ENCODE measurements at places on chromosomes 3 and 15.

DNA sequence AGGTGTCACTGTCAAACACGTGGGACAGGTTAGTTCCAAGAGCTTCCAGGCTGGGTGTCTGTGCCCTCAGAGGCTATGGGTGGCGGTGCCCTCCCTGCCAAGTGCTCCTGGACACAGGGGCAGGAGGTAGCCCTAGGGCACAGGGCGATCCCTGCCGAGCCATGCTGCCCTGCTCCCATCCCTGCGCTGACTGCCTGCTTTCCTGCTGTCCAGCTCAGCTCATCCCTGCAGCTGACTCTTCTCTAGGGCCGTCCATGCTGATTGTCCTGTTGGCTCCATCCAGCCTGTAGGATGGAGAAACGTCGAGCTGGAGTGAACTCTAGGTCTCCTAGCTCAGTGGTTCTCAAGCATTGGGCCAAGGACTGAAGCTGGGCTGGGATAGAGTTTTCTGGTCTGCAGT, 3.7 kb downstream of the PDIA5 start:
- no peak for DNase-seq

GRCh38 chr15:101276501-101277037, 716 bp downstream of the SELENOS start:
- DNase-seq = no peak

DNA sequence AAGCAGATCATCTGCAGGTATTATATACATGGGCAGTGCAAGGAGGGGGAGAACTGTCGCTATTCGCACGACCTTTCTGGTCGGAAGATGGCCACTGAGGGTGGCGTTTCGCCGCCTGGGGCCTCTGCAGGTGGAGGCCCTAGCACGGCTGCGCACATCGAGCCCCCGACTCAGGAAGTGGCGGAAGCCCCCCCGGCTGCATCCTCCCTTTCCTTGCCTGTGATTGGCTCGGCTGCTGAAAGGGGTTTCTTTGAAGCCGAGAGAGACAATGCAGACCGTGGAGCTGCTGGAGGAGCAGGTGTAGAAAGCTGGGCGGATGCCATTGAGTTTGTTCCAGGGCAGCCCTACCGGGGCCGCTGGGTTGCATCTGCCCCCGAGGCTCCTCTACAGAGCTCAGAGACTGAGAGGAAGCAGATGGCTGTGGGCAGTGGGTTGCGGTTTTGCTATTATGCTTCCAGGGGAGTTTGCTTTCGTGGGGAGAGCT, 639 bp downstream of the MKRN3 start:
- no peak for DNase-seq

- DNase-seq = no peak
Observed at GRCh38 chr3:110456438-110457138, 615.0 kb upstream of the NECTIN3 start.

GRCh38 chr15:42070279-42070975, 23.9 kb downstream of the PLA2G4D start:
- no peak for DNase-seq

DNA sequence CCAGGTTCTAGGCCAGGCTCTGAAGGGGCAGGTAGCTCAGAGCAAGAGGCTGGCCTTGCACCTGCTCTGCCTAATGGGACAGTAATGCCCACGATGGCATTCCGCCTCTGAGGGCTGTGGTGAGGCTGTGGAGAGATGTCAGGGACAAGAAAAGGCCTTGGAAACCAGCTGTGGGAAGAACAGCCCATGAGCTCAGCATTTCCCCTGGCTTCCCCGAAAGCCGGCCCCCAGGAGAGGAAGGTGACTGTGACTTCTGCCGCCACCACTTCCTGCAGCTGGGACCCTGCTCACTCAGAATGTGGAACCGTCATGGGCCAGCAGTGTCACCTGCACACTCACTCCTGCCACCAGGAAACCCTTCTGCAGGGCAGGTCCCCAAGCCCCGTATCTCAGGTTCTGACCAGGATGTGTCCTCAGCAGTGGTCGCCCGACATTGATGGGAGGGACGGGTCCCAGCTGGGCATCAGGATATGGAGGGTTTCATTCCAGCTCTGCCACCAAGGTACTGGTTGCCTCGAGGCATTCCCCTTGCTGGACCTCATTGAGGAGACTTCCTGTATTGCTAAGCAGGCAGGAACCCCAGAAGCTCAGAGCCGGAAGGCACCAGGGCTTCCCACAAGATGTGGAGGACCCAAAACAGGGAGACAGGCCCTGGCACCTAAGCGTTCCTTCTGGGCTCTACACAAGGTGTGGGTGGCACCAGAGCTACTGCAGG, 30.7 kb downstream of the SEMA7A start:
- no peak for DNase-seq

- DNase-seq = no peak
Observed at GRCh38 chr3:129441215-129441614, 1.2 kb downstream of the IFT122 start.

GRCh38 chr3:68931406-68932149, 769 bp downstream of the TAFA4 start:
- no peak for DNase-seq

GRCh38 chr3:39378088-39378487, 5.1 kb upstream of the SLC25A38 start:
- no peak for DNase-seq

DNA sequence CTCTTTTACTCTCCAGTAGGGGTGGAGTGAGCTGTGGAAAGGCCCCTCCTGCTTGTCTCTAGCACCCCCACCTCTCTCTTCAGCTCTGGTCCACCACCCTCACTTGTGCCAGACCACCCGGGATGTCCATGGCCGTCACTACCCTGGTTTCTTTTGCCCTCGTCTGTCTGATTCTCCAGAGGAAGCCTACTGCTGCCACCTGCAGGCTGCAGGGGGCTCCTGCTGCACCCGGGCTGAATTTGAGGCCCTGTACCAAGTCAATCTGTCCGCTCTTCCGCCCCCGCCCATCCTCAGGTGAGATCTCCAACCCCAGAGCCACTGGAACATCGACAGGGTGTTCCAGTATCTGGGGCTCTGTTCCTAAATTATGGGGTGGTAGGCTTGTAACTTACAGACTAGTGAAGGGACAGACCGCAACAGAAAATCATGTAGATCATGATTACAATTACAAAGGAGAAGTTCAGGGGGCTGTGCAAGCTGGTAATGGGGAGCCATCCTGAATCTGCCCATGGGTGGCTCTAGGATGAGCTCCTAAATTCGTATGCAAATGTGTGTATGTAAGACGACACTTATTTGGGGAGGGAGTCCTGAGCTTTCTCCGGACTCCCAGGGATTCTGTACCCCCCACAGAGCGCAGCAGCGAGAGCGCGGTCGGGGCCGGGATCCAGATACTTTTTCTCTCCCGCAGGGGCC, 683 bp upstream of the UNC45A start:
- peak; percentile 63 for DNase-seq

GRCh38 chr15:84731774-84732173, 15.8 kb upstream of the SEC11A start:
- no peak for DNase-seq

GRCh38 chr3:155485897-155486296, 192.4 kb upstream of the STRIT1 start:
- DNase-seq = no peak

DNA sequence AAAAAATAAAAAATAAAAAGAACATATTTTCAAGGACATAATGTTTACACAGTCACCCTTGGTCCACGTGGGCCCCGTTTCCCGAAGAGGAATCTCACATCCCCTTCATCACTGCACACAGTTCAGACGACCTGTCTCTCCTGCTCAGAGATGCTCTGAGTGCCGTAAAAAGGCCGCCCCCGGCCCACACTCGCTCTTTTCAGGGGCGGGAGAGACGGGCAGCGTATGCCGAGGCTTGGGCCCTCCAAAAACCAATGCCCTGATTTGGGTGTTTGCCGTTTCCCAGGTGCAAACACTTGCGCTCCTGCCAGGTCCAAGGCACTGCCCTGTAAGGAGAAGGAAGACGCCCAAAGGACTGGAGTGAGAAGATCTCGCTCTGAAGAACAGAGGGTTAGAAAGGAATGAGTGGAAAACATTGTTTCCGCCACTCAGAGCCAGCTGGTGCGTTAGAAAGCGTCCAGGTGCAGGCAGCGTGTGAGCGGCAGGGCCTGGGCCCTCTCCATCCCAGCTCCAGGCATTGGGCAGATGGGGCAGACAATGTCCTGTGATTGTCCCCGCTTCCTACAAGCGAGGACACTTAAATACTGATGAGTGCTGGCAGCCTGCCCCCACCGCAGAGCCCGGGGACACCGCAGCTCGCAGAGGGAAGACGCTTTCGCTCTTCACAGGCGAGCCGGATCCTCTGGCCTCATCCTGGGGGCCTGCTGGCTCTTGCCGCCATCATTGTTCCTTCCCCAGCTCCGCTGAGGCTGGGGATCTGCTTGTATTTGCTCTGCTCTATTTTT, 53.2 kb downstream of the NIPA2 start:
- no peak for DNase-seq

DNA sequence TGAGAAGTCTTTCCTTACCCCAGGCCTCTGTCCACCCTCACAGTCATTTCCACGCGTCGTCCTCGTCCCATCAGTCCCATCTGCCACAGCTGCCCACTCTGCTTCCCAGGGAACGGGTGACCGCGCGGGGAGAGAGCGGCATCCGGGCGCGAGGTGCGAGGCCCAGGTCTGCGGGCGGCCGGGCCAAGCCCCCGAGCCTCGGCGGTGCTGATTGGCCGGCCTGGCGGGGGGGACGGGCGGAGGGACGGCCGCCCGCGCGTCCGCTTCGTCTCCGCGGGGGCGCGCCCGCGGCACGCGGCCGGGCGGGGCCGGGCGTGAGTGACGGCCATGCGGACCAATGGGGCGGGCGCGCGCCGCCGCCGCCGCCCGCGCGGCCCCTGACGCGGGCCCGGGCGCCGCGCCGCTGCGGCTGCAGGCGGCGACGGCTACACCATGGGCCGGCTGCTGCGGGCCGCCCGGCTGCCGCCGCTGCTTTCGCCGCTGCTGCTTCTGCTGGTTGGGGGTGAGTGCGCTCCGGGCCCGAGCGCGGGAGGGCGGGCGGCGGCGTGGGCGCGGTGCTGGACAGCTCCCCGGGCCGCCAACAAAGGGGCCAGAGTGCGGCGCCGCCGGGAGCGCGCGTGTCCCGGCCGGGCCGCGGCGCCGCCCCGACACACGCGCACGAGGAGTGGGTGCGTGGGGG, at the start of gene PODXL2:
PODXL2 (plus strand) TSS at position 398 of the 679 bp plus-strand sequence; CDS start at position 433, 35 bp downstream.
- DNase-seq = no peak

DNA sequence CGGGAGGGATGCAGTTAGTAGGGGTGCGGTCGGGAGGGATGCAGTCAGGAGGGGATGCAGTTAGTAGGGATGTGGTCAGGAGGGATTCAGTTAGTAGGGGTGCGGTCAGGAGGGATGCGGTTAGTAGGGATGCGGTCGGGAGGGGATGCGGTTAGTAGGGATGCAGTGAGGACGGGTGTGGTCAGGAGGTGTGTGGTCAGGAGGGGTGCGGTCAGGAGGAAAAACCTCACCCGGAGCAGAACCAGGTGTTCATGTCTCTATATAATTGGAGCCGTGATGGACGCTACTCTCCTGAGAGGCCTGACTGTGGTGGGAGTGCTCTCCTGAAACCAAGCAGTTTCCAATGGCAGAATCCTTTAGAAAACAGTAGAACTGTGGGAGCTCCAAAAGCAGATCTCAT, 95.8 kb downstream of the BDH1 start:
- no peak for DNase-seq

- no peak for DNase-seq
Observed at GRCh38 chr3:188916934-188917401, 254.8 kb upstream of the TPRG1 start.

GRCh38 chr3:77825001-77825827, 785.3 kb downstream of the ROBO2 start:
- DNase-seq = no peak

DNA sequence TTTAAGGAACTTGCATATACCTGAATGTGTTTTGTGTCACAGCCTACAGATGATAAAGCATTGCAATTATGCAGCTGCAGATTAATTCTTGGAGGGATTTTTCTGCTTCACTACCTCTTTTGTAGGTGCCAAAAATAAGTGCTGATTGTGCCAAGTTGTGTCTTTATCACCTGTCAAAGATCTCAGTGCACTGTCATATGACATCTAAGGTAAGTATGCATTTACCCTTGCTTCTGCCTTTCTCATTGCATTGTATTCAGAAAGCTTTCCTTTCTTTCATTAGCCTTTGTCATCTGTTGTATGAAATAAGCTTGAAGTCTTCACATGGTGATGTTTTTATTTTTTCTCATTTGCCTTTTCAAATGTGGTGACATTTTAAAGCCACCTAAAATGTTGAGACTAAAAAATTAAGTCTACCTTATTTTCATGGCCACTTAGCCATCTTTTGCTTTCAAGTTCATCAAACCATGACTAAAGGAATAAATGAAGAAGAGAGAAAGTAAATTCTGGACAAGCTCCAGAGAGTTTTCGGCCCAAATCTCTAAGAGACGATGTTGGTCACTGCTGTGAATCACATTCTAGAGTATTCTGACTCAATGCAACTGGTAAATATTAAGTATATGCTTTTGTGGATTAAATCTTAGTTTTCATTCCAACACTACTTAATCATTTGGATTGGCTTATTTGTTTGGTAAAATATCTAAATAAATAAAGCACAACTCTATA, 381.8 kb upstream of the EPHA3 start:
- no peak for DNase-seq

GRCh38 chr3:149128821-149129220, 617 bp upstream of the HPS3 start:
- no peak for DNase-seq

DNA sequence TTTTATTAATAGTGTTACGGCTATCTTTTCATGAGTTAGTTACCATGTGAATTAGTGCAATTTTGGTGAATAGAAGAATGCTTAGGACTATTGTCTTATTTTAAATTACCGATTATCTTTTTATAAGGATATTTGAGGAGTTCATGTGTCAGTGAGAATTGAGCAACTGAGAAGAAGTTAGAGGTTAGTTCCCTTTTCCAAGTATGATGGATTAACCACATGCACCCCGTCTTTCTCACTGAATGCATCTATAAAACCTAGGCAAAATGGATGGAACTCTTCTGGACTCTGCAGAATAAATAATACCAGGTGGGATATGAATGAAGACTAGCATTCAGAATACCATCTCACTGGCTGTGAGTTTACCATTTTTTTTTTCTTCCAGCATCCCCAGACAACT, 74.3 kb downstream of the TCF12 start:
- no peak for DNase-seq

- no peak for DNase-seq
Observed at GRCh38 chr3:46960081-46960701, 16.4 kb downstream of the CCDC12 start.

DNA sequence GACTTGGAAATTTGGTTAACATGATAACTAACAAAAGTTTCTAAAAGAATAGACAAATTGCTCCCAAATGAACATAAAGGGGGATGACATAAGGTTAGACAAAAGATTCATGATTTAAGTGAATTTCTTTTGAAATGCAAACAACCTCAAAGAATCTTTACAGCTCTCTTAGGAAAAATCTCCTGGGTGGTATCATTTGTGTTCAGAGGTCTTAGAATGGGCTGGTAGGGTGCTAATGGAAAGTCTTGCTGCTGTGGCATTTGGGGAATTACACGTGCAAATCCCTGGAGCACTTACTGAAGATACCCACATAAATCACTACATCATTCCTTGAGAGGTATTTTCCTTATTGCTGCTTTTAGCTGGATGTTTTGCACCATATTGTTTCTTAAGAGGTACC, 14.4 kb upstream of the ROBO2 start:
- DNase-seq = no peak

- no peak for DNase-seq
Observed at GRCh38 chr3:191961022-191961421, 500.1 kb downstream of the PYDC2 start.

All from right lung (tissue), 10 donors.